ENCODE measurements at places on chromosomes 1 and 21. TPM values are rescaled to one million over a fixed set of nuclear protein-coding genes. Genes with fewer than 3 reads are reported as not detected.
A peak's percentile ranks its signal among the peaks of the same experiment; 100 is the strongest.

S100A13 gene
- 65.3 TPM for total RNA-seq

- no peak for DNase-seq
These were observed 137.8 kb downstream of the KIF26B start for GRCh38 chr1:245292553-245292952.

KRTAP19-1 gene
- not detected for total RNA-seq

DNA sequence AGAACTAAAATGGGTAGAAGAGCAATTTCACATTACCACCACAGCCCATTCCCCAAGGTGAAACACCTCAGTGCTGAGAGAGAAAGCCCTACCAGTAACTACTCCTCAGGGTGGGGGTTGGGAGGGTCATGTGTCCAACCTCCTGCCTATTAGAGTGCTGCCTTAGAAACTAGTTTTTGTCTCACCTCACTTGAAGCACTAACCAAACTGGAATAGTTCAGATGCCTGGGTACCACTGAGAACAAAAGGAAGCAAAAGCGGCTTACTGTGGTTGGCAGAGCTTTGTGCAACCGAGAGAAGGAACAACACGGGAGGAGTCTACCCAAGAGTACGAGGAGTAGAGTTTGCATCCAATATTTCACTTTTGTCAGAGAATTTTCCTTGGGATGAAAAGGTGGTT lies 1207.5 kb upstream of the ADGRL2 start:
- no peak for DNase-seq

GRCh38 chr1:58745117-58745516 lies 38.7 kb downstream of the JUN start:
- DNase-seq, result no peak

DNA sequence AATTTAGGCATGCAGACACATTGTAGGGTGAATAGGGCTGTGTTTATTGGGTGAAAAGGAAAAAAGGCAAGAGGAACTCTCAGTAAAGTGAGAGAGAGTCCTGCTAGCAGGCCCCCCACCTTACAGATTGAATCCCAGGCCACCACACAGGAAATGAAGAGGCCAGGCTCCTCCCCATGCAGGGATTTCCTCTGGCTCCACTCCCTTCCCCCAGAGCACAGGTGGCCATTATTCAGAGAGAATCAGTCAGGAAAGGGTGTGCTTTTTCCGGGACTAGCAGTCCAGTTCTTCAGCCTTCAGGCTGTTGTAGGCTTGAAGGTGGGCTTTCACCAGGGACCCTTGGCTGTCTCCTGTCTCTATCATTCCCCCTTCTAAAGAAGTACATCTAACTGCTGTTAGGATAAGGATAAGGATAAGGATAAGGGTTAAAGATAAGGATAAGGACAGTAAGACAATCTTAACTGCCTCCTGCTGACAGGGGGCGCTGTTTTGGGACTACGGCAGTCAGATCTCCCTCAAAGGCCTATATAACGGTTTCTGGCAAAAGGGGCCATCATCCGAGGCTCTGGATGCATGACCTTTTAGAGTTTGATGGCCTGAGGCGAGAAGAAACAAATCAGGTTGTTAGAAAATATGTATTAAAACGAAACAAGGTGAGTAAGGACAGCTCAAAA lies 26.3 kb downstream of the ZNF648 start:
- DNase-seq, result peak; percentile 68

- DNase-seq, result no peak
These were observed 11.7 kb downstream of the ADAMTS1 start for GRCh38 chr21:26833460-26833939.

- DNase-seq, result no peak
These were observed 21.5 kb upstream of the SAMSN1 start for GRCh38 chr21:14567331-14568279.

DNA sequence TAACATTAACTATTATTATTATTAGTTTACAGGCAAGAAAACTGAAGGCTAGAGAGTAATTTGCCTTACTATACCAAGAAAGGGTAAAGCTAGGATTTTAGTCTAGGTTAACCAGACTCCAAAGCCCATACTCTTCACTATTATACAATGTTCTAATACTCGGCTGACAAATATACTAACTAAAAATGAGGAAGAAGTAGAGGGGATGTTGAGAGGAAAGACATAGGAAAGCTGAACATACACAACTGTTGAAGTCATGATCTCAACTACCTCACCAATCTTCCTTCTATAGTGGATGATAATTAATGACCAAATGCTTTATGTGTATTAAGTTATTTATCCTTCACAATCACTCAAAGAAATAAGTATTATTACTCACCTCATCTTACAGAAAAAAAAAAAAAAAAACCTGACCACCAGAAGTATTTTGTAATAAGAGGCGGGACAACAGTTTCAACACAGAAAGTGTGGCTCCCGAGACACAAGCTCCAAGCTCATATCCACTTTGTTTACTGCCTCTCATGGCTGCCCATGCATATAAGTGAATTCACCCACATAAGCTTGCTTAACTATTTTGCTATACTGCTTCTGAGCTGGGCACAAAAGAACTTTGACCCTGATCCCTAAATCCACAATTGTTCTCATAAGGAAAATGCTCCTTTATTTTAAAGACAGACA lies 78.0 kb downstream of the USP1 start:
- DNase-seq, result no peak

DNA sequence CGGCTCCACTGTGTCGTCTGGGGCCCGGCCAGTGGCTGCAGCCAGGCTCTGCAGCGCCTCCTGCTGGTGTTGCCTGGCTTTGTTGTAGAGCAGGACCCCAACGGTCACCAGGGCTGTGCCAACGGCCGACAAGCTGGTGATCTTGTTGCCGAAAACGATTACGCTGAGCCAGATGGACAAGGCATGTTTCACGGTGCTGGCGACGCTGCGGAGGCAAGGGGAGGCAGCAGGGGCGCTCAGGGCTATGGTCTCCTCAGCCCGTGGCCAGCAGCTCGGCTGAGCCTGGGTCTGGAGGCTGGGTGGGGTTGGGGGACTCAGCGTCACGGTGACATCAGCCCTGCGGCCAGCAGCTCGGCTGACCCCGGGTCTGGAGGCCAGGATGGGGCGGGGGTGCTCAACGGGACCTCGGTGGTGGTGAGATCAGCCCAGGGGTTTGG lies 7.0 kb upstream of the CDK11B start:
- peak; percentile 88 for DNase-seq

TTC39A gene
- 5.5 TPM for total RNA-seq

- no peak for DNase-seq
These were observed 152.4 kb downstream of the HLX start for GRCh38 chr1:221031458-221032203.

DNA sequence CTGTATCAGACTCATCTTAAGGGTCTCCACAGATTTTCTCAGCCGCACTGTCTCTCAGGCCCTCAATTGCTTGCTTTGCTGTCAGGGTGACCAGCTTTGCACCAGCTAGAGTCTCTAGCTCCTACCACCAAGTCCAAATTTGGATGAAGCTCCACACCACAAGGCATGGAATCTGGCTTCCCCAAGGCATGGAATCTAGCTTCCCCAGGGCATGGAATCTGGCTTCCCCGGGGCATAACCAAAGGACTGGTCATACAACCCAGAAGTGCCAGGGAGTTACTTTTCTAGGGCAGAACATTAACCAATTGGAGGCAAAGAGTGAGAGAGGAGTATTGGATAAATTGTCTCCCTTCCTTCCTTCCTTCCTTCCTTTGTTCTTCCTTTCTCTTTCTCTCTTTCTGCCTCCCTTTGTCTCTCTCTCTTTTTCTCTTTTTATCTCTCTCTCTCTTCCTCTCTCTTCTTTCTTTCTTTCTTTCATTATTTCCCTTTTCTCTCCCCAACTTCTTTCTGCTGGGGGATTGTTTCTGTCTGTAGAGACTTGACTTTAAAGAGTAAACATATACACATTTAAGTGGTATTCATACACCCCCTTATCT lies 76.9 kb upstream of the HAO2 start:
- DNase-seq, result no peak

B3GALT5 gene
- 23.8 TPM for total RNA-seq

- DNase-seq, result no peak
These were observed 1.2 kb upstream of the SLC25A33 start for GRCh38 chr1:9537863-9538668.

GRCh38 chr1:34655206-34655874 lies 99.5 kb upstream of the GJB5 start:
- no peak for DNase-seq

FCRL1 gene
- not detected for total RNA-seq

- DNase-seq, result no peak
These were observed 56.1 kb downstream of the DNTTIP2 start for GRCh38 chr1:93822730-93823425.

RAVER2 gene
- 17.2 TPM for total RNA-seq

DNA sequence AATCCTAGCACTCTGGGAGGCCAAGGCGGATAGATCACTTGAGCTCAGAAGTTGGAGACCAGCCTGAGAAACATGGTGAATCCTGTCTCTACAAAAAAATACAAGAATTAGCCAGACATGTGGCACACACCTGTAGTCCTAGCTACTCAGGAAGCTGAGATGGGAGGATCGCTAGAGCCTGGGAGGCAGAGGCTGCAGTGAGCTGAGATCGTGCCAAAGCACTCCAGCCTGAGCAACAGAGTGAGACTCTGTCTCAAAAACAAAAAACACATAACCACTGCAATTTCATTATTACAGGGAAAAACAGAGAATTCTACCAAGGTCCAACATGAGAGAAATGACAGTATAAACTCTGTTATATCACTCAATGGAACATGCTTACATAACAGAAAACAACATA lies 4.4 kb upstream of the TOMM20 start:
- DNase-seq, result peak; percentile 6

GRCh38 chr1:192689459-192689858 lies 53.5 kb downstream of the RGS13 start:
- no peak for DNase-seq

KRTAP13-2 gene
- not detected for total RNA-seq

RXFP4 gene
- not detected for total RNA-seq

Data from H1 (cell line).